ENCODE measurements at places on chromosomes 5 and 9.

DNA sequence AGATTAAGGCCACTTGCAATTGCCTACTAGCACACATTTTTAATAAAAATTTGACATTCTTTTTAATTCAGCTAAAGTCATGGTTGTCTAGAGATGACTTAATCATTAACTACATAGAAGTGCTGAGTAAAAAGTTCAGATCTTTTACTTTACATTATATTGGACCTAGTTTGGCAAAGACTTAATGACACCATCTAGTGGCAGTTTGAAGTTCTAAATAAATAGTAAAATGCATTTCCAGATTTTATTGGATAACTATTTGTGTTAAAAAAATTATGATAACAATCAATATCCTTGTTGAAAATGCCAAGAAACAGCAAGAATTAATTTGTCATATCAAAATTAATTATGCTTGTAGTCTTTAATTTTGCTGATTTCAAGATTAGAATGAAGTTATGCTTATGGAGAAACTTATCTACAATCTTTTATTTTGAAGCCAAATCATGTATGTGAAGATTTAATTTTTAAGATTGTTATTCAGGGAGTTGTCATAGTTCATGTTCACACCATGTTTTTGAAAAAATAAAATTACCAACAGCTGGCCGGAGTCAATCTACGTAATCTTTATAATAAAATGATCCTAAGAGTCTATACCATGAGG, 69.6 kb upstream of the PJA2 start:
- DNase-seq = no peak

- DNase-seq = peak; percentile 12
Observed at GRCh38 chr9:129320575-129321285, 142.7 kb upstream of the IER5L start.

DNA sequence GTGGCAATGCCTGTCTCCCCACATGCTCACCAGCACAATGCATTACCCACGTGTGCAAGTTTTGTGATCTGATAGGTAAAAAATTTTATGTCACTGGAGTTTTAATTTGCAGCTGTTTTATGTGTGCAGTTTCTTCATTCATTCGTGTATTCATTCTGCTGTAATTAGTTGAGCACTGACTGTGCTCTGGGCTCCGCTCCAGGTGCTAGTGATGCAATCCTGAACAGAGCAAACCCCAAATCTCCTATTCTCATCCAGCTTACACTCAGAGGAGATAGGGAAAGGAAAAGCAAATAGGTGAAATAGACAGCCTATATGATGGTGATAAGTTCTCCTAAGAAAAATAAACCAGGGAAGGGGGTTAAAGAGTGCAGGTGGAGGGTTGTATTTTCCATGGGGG, 148.4 kb downstream of the TENT4A start:
- no peak for DNase-seq

- DNase-seq = no peak
Observed at GRCh38 chr5:111070272-111071134, 1.0 kb upstream of the TSLP start.

DNA sequence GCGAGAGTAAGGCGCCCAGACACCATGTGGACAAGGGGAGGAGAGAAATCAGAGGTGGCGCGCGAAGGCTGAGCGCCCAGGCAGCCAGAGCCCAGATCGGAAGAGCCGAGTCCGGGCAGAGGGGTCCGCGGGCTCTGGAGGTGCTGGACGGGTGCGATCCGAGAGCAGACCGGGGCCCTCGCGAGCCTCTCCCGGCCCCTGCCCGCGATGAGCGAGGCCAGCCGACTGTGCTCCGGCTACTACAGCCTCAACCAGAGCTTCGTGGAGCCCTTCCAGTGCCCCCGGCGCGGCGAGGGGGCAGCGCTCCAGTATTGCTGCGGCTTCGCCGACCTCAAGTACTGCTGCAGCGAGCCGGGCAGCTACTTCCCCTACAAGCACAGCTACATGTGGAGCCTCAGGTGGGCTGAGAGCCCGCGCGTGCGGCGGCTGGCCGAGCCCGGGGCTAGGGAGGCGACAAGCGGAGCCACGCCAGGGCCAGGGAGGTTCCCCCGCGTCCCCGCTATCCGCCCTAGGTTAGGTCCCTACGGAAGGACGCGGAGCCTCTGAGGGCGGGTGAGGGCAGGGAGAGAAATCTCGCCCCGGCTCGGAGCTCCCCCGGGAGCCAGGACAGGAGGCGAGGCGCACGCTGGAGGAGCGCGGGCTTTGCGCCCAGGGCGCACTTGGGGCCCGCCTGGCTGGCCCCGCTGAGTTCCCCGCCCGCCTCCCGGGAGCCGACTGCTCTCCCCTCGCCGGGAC, at the start of gene SHISAL2B:
TSS of gene SHISAL2B (plus strand) at position 87 of the 735 bp plus-strand sequence. CDS start at position 208, 121 bp downstream.
- no peak for DNase-seq

DNA sequence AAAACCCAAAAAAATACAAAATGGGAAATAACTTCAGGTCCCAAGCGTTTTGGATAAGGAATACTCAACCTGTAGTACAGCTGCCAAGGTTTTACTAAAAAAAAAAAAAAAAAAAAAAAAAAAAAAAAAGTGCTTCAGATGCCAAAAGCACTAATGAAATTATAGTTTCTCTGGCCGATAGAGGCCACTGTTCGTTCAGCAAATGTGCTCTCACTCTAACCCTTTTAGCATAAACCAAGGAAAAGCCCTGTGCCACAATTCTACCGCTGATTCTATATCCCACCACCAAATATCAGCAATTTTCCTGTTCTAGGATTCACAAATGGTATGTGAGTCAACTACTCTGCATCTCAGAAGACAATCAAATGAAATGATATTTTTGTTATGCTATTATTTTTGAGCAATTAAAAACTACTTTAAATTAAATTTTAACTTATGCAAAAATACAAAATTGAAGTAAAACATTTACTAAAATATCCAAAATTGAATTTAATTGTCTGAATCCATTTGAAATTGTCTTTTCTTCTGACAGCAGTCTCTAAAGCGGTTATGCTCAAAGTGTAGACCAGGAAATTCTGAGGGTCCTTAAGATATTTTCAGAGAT, 79.8 kb downstream of the RICTOR start:
- no peak for DNase-seq

GRCh38 chr9:110802416-110803035, 133.9 kb downstream of the MUSK start:
- no peak for DNase-seq

GRCh38 chr5:62581836-62582597, 3.4 kb downstream of the LRRC70 start:
- DNase-seq = no peak

GRCh38 chr9:126885131-126885641, 24.7 kb downstream of the ZBTB34 start:
- DNase-seq = no peak

DNA sequence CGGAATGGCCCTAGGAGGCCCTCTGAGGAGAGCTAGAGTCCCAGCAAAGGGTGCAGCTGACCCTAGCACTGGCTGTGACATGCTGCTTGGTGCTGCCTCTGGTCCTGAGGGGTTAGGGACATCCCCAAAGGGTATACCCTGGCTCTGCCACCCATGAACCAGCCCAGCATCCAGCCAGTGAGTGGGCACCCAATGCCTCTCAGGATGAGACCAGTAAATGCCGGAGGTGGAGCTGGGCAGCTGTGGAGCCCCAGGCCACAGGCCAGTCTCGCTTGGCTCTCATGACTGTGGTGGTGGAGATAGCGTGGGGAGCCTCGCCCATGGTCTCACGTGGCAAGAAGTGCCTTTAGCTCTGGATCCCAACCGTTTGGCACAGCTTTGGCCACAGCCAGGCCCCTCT, 3.7 kb upstream of the CEL start:
- DNase-seq = no peak

DNA sequence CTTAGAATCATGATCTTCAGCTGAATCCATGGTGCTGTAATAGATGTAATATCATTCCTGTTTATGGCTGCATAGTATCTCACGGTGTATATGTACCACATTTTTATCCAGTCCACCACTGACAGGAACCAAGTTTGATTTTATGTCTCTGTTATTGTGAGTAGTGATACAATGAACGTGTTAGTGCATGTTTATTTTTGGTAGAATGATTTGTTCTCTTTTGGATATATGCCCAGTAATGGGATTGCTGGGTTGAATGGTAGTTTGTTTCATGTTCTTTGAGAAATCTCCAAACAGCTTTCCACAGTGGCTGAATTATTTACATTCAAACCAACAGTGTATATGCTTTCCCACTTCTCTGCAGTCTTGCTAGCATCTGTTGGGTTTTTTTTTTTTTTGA, 175.1 kb upstream of the CDH10 start:
- no peak for DNase-seq

DNA sequence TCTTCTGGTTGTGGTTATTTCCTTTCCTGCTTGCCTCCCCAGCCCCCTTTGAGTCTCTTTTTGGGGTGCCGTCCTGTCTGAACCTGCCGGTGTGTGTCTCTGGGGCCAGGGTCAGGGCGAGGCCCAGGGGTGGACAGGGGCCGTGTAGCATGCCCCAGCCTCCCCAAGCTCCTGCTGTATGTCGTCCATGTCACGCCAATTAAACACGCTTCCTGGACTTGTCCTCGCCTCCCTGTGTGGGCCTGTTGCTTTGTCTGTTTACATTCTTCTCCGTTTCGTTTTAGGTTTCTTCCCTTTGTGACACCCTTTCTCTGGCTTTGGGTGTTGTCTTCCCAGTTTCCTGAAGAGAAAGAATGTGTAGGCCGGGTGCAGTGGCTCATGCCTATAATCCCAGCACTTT, 28.5 kb upstream of the HMCN2 start:
- no peak for DNase-seq

- no peak for DNase-seq
Observed at GRCh38 chr5:176844706-176845391, 34.5 kb downstream of the UNC5A start.
